Right hindlimb (tissue), 1 donor: ENCODE measurements at places on chromosomes 5 and 9.

DNA sequence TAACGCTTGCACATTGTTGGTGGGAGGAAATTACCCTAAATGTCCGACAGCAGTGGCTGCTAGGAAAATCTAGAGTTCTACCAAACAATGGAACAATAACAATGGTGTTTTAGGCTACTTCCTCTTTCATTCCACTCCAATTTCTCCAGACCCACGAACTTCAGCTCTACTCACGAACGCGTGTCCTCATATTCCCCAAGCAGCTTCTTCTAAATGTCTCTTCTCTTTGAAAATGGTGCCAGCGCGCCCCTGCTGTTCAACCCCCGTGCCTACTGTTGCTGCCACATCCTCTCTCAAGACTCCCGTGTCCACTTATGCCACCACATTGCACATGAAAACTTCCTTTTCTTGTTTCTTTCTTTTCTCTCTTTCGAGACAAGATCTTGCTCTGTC is 25.6 kb downstream of the OR2V2 start:
- no peak for DNase-seq

- peak; percentile 38 for DNase-seq
Measured at GRCh38 chr9:131410044-131410491, 16.2 kb downstream of the PRRC2B start.

GRCh38 chr9:81259896-81260295 is 429.5 kb downstream of the TLE1 start:
- DNase-seq = no peak

DNA sequence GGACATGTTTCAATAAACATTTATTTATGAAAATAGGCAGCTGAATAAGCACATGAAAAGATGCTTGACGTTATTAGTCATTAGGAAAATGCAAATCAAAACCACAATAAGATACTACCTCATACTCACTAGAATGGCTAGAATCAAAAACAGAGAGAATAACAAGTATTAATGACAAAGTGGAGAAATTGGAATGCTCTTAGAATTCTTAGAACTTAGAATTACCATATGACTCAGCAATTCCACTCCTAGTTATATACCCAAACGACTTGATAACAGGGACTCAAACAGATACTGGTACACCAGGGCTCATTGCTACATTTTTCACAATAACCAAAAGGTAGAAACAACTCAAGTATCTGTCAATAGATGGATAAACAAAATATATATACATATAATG is 15.1 kb upstream of the TRIM36 start:
- no peak for DNase-seq

DNA sequence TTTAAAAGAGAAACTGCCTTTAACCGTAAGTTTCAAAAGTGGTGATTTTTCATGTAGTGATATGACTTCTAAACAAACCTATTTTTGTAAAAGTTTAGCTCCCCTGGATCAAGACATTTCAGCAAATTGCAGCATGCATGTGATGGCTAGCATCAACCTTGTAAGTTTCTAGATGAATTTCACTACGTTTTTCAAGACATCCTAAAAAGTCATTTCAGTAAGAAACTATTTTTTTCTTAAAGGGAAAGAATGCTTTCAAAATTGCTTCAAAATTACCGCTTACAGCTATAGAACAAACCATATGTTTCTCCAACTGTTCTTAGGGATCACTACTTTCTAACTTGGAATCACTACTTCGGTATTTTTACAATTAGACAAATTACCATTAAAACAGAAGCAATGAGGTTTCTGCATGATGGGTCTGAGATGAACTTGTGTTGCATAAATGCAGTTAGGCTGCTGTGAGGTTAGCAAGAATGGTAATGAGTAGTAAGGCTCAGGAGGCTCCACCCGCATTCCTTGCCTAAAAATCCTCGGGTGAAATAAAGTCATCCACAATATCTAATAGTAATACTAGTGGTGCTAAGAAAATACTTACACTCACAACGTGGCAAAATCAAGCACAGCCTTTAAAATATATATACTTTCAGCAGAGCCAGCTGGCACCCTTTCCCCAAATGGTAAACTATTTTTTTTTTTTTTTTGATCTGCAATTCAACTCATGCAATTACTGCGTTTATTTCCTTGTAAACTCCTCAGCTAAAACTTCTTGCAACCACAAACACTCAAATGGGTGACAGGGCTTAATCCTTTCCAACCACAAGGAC is 53.8 kb downstream of the CDC14B start:
- DNase-seq = no peak

GRCh38 chr5:109694451-109694891 is 4.7 kb downstream of the MAN2A1 start:
- DNase-seq = no peak

DNA sequence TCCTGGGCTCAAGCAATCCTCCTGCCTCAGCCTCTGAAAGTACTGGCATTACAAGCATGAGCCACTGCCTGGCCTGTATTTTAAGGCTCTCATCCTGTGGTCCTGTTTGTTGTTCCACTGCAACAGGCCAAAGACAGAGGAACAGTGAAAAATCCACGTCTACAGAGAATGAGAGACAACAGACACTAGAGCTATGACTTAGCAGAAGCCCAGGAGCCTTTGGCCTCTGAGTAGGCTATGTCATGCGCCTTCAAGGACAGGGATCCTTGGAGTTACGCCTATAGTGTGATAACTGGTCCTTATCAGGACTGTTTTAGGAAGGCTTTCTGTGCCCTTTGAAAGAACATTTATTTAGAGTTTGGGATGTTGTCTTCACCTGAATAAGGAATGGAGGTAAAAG is 10.5 kb downstream of the POC5 start:
- no peak for DNase-seq

DNA sequence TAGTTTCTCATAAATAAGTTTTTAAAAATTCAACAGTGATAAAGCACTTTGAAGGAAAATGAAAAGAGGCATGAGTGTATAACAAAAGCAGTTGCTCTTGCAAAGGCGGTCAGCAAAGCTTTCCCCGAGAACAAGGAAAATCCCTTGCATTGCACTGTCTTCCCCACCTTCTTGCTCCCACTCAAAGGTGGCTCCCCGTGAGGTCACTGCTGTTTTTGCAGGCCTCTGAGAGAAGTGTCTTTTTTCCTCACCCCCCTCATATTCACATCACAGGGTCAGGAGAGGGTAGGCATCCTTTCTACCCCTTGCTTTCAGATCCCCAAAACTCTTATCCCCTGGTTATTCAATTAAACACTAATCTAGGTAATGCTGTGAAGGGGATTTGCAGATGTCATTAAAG is 15.2 kb upstream of the SLC36A1 start:
- DNase-seq = no peak

- DNase-seq = no peak
Measured at GRCh38 chr5:15483351-15484097, 16.5 kb upstream of the FBXL7 start.

DNA sequence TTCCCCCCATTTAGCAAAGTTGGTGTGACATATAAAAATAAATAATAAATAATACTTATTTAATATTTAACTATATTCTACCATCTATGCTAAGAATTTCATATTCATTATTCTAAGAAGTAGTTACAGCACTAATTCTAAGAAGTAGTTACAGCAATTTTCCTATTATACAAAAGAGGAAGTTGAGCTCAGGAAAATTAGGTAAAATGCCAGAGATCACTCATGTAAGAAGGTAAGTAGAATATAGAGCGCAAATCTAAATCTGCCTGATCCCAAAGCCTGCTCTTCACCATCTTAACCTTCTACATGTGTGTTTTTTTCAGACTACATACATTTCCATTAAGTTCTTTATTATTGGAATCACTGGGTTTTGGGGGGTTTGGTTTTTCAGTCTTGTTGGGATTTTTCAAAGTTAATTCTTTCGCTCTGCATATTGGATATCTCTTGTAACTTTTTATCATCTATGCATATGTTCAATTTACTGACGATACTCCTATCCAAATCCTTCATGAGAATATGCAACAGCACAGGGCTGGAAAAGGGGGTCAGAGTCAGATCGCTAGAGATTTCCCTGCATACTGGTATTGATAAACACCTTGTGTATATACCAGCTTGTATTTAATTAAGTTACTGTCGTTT is 852.1 kb downstream of the MAT2B start:
- no peak for DNase-seq

DNA sequence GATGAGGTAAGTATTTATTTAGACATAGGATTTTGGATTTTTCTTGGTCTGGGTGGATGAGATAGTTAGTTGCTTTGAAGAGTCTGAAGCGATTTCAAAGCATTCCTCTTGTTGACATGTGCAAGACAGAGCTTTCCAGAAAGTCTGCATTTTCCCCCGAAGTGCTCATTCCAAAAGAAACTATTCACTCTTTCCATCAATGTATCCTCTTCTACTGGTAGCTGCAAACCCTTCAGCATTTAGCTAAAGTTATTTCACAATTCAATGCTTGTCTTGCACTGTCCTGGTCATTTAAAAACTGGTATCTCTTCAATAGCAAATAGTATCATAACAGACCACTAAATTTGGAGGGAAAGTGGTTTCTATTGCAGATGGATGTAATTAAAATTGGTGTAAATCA is 13.0 kb downstream of the NREP start:
- no peak for DNase-seq

- no peak for DNase-seq
Measured at GRCh38 chr9:30673132-30673531, 1711.3 kb upstream of the ACO1 start.

DNA sequence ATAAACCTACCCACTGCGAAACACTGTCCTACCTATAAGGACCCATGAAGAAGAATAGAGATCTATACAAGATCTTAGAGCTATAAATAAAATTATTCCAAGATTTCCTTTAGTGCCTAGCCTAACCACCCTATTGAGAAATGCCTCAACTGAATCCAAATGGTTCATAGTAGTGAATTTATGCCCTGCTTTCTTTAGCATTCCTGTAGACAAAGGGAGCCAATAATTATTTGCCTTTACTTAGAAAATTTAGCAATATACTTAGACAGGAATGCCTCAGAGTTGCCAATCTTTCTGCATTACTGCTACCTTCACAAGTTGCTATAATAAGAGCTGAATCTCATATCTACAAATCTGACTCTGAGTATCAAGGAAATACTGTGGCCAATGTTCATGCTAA is 62.6 kb downstream of the PUM3 start:
- DNase-seq = no peak

GRCh38 chr9:126342621-126343031 is 16.0 kb downstream of the MVB12B start:
- DNase-seq = no peak

GRCh38 chr5:124655921-124656511 is 90.4 kb downstream of the ZNF608 start:
- DNase-seq = peak; percentile 44

DNA sequence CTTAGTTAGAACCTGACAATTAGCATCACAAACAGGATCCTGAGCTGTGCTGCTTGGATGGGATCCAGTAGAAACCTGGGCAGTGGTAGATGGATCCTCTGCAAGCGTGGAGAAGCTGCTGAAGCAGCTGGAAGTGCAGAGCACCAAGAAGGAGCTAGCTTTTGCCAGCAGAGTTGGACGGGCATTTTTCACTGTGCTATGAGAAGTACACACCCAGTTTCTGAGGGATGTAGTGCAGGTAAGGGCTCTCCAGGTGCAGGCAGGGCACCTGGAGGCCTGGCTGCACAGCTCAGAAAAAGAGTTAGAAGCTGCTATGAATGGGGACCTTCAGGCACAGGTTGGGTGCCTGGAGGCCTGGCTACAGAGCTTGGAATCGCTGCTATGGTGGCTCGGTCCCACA is 623.9 kb upstream of the NUDT12 start:
- DNase-seq = no peak

GRCh38 chr9:127165116-127165515 is 42.7 kb upstream of the ANGPTL2 start:
- no peak for DNase-seq

DNA sequence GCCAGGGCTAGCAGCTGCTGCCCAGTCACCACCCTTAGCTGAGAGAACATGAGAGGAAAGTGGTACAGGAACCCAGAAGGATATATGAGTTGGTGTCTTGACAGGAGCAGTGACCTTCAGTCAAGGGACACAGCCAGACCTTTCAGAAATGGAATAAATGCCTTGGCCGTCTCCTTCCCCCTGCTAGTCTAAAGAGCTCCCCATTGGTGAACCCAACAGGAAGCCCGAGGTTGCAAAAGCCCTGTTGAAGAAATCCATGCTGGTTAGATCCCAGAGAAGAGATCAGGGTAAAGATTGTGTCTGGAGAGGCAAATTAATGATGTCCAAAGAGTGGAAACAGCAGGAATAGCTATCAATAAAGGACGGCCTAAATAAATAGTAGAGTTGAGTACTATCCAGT is 244.5 kb downstream of the NR3C1 start:
- no peak for DNase-seq

DNA sequence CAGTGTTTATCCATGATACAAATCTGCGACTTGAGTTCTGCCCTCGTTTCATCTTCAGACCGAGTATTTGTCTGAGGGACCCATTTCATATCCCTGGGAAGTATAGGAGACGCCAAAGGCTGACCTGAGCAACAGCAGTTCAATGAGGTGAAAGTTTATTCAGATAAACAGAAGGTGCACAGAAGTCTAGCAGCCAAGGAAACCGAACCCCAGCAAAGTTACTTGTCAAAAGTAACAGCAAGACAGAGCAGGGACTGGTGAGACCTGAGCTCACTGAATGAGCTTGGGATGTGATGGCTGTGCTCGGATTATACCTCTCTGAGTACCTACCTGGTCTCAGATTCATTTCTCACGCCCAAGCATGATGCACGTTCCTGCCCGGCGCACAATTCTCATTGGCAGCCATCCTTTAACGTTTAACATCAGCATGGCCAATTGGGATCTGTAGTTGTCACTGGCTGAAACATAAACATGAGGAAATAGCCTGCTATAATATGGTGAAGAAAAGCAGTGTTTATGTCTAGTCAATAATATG is 599 bp downstream of the LYRM7 start:
- no peak for DNase-seq

GRCh38 chr5:178241231-178241663 is 8.6 kb upstream of the PHYKPL start:
- DNase-seq = no peak

- DNase-seq = no peak
Measured at GRCh38 chr9:130239741-130240241, 25.8 kb upstream of the HMCN2 start.

DNA sequence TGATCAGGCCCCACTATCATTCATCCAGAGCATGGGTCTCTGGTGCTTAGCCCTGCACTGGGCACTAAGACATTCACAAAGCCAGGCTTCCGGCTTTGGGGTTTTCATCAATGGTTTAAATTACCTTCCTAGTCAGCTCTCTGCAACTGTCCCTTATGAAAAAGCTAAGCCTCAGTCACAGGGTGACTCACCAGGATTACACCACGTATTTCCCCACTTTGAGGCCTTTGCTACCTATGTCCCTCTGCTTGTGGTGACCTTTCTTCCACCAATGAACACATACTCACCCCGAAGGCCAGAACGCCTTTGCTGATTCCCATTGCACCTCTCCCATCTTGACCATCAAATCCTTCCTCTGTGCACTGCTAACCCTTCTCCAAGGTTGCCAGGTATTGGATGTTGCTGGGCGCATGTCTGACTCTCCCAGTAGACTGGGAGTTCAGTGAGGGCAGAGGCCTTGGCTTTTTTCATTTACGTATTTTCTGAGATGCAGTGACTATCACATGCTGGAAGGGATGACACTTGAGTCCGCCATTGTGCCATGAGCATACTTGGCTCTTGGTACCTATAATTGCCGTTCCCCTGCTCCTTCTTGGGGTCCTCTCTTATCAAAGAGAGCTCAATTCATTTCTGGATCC is 58.7 kb upstream of the TNFSF8 start:
- DNase-seq = no peak
